LHCN-M2 (cell line): ENCODE measurements at places on chromosomes 16 and 17.

DNA sequence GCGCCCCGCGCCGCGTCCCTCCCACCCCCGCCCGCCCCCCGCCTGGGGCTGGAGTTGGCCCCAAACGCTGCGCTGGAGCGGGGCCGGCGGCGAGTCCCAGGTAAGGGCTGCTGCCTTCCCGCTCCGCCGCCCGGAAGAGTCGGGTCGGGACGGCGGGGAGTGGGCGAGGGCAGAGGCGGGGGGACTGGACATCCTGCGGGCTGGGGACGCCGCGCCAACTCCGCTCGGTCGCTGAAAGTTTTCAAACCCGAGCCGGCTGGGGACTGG, 469 bp downstream of the GPRC5C start:
- no peak for DNase-seq

GRCh38 chr17:66610361-66611133, 224.4 kb upstream of the CACNG5 start:
- DNase-seq: peak; percentile 6

DNA sequence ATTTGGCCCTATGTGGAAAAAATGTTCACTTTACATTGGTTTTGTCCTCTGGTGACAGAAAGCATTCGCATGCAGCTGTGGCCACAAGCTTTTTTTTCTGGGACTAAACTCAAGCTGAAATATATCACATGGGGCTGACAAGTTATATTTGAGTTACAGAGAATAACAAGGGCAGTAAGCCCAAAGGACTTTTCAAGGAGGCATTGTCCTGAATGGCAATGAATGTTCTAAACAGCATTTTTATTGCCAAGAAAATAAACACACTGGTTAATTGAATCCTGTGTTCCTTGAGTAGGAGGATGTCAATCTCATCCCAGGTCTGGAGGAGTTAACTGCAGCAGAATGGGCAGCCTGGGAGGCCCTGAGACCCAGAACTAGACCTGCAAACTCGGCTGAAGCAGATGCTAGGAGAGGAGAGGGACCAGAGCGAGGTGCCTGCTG, 114.5 kb downstream of the COPRS start:
- no peak for DNase-seq

DNA sequence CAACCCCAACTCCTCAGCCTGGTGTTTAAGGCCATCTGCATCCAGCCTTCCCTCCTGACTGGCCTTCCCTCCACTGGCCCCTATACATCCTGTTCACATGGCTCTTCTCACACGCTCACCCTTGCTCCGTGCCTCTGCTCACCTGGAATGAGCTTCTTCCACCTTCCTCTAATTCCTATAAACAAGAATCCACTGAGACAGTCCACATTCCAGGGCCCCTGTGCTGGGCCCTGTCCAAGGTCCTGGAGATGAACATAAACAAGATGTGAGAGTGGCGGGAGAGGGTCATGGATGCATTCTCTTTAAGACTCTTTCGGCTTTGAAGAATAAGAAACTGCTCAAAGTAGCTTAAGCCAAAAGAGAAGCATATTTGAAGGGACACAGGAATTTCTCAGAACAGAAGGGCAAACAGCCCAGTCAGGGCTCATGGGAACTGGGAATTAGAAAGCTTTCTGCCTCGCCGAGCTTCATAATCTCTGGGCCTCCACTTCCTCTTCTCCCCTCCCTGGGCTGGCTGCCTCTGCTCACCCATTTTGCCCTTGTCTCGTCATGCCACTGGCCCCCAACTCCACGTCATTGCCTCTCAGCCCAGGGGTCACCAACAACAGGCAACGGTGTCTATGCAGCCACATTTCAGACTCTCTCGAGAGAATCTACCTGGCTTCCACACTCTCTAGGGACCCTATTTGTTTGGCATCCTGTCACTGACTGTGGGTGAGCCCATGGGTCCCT, 13.5 kb downstream of the SPPL2C start:
- peak; percentile 5 for DNase-seq

DNA sequence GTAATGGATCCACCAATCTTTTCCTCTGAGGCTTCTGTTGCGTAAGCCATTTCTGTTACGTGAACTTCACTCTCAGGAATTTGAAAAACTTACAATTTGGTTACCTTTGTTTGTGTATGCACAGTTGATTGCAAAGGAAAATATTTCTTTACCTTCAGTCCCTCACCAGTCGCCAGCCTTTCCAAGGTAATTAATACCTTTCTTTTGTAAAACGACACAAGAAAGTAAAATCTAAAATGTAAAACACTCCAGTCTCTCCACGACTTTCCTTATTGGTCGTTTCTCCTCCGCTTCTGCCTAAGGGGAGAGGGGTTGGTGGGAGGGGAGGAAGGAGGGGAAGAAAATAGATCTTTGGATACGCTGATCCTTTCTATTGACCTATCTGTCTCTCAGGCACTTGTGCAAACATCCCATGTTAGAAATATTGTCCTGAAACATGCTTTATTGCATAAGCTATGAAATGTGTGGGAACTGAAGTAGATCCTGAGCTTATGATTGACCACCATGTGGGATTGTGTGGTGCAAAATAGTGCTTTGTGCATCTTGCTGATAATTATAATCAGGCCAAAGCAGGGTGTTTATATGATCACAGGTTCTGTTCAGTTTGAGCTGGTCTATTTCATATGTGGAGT, 32.4 kb upstream of the EFCAB13 start:
- DNase-seq: no peak

- DNase-seq: peak; percentile 26
These were observed 21.2 kb downstream of the PEMT start for GRCh38 chr17:17570140-17570797.

DNA sequence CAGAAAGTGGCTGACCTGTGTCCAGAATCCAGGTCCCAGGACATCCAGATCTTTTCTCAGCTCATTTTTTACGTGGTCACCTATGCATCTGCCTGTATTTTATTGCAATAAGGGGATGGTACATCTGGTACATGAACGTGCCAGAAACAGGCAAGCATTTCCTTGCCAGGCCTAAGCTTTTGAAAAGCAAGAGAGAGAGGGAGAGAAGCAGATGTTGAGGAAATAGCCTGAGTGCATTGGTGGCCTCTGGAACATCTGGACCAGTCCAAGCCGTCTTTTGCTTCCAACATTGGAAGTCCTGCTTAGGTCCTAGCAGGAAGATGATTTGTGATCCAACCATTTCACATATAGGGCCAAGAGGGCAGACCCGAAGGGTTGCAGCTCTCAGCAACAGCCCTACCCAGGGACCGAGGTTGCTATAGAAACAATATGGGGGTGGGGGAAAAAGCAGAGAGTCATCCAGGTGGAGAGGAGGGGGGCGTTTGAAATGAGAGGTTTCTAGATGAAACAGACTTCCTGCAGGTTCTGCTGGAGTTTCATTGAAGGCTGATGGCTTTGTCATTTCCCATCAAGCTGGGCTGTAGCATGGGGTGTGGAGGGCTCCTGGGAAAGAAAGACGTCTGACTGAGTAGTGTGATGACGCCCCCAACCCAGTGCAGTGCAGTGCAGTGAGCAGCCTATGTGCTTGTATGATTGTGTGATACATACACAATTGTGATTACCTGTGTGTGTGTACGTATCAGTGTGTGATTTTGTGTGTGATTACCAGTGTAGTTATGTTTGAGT, 61.6 kb downstream of the SHISA6 start:
- no peak for DNase-seq

- DNase-seq: no peak
These were observed 243.9 kb downstream of the IRF8 start for GRCh38 chr16:86142801-86143236.

DNA sequence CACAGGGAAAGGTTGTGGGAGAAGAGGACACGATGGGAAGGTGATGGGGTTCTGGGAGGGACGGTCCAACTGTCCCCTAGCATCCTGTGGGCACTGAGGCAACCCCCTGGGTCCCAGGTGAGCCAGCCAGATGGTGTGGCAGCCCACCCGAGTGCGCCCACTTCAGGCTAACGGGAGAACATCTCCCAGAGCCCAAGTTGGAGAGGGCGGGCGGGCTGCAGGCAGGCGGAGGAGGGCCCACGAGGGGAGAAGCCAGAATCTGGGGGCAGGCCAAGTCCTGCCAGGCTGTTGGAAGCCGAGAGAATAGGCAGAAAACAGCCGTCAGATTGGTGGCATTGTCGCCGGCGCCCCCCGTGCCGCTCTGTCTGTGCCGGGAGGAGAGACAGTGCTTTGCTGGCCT, 13.8 kb upstream of the ABCC3 start:
- no peak for DNase-seq

- no peak for DNase-seq
These were observed 5.2 kb downstream of the SNX20 start for GRCh38 chr16:50675686-50676610.

DNA sequence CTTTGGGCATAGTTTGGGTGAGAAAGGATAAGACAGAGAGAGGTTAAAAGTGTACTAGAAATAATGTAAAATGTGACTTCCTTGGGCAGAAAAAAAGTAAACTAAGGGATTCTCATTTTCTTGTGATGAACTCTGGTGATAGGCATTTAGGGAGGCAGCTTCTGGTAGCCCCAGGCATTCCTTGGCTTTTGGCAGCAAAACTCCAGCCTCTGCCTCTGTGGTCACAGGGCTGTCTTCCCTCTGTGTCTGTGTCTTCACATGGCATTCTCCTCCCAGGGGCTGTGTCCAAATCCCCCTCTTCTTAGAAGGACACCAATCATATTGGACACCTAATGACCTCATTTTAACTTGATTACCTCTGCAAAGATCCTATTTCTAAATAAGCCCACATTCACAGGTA, 54.7 kb downstream of the HS3ST3B1 start:
- DNase-seq: no peak

DNA sequence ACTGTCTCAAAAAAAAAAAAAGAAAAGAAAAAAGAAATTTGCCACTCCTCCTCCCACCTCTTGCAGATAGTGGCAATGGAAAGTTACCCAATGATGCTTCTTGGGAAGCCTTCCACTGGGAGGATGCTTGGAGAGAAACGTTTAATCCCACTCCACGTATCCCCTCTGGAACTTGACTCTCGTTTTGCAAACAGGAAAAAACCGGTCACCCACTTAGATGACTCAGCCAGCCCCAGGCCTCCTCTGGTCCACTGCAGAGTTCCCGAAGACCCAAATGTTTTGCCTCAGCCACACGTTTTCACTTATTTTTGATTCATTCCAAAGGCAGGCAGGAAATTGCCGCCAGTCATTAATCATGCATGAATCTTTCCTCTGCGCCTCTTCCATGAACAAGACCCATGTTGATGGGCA, 9.3 kb upstream of the TNFRSF17 start:
- peak; percentile 43 for DNase-seq

DNA sequence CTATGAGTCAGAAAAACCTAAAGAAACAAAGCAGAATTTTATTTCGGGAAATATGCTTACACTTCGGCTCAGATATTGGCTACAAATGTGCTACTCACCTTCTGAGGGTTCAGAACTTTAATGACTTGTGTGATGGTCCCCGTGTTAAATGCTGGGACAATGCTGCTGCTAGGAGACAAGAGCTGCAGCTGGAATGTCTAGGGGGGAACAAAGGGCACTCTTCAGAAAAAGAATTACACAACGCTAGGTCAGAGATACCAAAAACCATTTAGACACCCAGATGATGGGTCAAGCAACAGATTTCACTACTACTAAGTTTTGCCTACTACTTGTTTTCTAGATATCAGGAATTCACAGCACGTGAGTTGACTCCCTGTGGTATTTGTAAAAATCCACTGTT, 10.0 kb upstream of the PHLPP2 start:
- no peak for DNase-seq

DNA sequence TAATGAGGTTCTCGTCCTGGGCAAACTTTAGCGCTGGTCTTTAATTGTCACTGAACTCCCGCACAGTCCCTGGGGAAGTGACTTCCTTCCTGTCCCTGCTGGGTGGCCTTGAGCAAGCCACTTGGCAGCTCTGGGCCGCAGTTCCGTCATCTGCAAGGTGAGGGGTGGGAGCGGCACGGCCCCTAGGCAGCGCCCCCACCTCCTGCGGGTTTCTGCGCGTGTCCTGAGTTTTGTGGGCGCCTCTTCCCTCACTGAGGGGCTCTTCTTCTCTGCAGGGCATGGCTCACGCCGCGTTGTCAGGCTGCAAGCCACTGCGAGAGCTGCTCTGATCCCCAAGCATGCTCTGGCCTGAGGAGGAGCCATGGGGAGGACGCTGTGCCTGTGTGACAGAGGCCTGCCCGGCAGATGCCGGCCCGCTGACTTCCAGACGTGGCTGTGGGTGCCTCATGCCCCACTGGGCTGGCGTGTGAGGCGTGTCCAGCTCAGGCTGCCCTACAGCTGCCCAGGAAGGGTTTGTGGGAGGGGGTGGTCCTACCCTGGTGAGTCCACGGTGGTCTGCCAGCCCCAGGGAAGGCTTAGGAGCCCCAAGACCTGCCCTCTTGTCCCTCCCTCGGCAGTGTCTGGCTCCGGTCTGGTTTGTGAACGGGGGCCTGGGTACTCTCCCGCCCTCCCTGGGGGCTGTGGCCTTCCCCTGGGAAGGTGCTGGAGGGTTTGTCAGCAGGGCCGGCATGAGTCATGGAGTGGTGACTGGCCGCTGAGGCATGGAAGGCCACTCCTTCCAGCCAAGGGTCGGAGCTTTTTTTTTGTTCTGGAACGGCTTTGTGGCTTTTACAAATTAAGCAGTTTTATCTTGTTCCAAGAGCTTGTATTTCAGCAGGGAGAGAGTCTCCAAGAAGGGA, 182.0 kb downstream of the SEC14L1 start:
- peak; percentile 99 for DNase-seq

DNA sequence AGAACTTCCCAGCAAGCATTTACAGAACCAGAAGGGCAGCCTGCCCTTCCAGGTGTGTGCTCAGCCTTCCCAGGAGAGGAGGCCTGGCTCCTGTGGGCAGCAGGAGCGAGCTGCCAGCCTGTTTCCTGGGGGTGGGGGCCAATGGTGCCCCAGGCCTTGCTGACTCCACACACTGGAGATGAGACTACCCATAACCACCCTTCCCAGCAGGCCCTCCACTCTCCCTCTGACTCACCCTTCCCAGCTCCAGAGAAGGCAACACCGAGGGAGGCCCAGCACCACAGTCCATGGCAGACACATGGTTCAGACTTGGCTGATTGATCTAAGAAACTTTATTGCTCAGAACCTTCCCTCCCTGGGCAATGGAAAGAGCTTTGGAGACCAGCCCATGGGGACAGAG, 1.8 kb upstream of the PRSS53 start:
- no peak for DNase-seq

- DNase-seq: peak; percentile 46
These were observed 2.8 kb upstream of the MMP15 start for GRCh38 chr16:58022601-58023371.

DNA sequence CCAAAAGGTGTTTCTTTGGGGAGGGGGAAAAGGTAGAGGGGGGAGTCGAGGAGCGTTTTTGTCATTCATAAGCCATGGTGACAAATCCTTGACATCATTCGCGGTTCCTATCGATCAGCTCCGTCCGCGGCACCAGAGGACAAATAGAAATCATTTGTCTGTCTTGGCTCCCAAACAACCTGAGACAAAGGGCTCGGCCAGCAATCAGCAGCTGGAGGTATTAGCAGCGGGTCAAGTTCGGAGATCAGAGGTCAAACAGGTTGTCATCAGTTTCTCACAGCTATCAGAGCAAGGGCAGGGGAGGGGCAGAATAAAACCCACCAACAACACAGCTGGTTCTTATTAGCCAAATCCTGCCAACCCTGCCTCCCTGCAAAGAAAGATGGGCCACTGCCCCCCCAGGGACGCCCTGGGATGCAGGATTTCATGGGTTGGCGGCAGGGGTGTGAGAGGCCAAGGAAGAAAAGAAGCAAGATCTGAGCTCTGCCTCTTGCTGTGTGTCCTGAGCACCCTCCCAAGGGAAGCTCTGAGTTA, 145.3 kb upstream of the LHX1 start:
- no peak for DNase-seq
